Stimulated activated CD4-positive, alpha-beta T cell treated with anti-CD3 and anti-CD28 coated beads, Interleukin-2, amount 100 ng/mL, for 24 hours (primary cell): ENCODE measurements at places on chromosomes 2 and 18.

DNA sequence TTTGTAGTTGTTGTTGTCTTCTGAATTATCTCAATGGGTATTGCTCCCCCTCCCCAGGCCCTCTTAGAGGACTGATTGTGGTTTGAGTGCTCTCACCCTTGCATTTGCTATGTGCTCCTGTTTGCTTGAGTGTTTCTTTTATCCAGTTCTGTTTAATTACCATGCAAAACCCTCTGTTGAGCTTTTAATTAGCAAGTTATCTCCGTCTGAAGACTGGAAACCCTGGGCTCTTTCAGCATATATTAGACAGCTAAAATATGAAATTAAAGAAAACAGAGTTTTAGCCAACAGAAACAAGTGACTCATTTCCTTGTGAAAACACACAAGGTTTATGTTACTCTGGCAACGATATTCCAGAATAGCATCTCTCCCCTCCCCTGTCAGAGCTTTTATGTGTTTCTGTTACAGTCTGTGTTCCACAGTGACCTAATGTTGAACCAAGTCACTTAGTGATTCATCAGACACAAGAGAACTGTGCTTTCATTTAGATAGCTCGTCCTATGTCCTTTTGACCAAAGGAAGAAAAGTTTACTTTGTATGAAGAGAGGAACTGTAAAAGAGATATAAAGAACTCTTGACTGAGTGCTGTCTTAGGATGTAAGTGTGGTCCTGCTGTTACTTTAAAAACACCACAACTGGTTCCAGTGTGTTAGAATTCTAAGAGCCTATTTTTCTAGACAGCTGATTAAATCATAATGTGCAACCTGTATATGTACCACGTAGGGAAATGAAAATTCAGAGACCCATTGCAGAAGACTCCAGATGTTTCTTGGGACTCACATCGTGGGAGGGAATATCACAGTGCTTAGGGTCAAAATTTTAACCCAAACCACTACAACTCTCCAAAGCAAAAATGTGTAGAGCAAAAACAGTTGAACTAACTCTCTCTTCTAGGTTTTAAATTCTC, 172.8 kb upstream of the RBMS1 start:
- DNase-seq = no peak

GRCh38 chr18:48354746-48355260, 54.4 kb downstream of the ZBTB7C start:
- DNase-seq = no peak

DNA sequence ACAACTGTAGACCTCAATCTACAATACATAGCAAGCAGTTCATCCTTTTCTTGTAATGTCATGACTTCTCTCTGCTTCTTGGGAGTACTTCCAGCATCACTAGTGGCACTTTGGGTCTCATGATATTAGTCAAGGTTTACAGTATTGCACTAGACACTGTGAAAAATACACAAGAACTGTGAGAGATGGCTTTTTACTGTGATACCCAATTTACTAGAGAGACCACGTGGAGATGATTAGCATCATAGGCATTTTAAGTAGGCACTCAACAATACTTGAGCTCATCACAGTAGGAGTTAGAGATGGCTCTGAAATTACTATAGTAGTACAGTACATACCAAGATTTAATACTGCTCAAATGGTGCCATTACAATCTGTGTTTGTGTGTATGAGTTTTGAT, 112.8 kb upstream of the EML6 start:
- no peak for DNase-seq

GRCh38 chr2:181790716-181791649, 100.5 kb upstream of the ITPRID2 start:
- DNase-seq = no peak

GRCh38 chr2:96848264-96848663, 4.4 kb upstream of the ANKRD23 start:
- DNase-seq = no peak

DNA sequence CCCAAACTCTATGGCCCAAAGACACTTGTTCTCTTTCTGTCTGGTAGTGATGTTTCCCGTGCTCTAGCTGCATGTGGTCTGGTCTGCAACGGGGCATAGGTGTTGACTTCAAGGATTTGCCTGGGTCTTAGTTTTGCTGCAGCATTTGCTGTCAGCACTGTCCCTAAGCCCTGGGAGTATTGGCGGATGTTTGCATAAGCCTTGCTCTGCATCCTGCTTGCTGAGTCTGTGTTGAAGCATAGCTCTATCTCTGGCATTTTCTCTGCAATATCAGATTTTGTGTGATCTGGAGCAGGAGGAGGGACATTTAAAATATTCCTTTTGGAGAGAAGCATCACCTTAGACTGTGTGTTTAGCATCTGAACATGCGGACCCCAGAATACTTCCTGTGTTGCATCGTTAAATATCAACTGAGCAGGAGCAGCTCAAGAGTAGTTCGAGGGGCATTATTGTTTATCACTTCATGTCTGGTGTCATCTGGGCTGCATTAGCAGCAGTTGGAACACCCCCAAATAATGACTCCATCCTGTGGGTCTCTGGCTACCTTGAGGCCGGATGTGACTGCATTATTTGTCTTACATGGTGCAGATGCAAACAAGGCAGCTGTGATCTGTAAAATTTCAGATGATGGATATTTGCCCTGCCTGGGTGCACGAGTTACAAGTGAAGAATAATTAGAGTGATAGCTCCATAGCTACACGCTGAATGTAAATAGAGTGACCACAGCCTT, 231.7 kb downstream of the TRIB2 start:
- no peak for DNase-seq

DNA sequence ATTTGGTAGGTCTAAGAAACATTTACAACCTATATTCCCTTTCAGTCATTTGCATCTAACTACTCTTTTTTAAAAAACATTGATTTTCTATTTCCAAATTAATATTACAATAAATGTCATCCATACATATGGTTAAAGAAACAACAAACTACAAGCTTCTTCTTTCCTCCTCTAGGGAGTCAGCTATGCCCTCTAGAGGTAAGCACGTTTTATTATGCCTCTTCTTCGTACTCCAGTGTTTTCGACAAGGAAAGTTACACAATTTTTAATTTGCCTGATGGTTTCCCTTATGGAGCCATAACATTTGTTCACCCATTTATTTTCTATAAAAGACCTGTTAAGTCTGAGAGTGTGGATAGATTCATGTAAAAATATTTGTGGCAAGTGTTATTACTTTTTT, 183.4 kb upstream of the CDH7 start:
- no peak for DNase-seq

- no peak for DNase-seq
These were observed 335.0 kb downstream of the TGIF1 start for GRCh38 chr18:3784949-3785348.

- no peak for DNase-seq
These were observed 240.4 kb downstream of the MBD2 start for GRCh38 chr18:53984021-53984420.

DNA sequence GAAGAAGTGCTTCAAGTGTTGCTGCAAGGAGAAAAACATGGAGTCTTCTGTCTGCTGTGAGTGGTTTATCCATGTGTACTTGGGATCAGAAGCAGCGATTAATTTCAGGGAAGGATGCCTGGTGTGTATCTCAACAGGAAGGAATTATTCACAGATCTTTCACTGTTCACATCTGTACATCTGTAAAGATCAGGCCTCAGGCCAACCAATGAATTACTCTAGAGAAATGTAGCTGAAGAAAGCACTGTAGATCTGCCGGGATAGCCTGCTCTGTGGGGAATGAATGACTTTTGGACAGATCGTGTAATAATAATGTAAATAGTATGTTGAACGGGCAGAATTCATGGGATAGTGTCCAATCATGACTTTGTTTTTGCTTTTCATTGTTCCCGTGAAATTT, 54.0 kb upstream of the SPP2 start:
- DNase-seq = no peak

DNA sequence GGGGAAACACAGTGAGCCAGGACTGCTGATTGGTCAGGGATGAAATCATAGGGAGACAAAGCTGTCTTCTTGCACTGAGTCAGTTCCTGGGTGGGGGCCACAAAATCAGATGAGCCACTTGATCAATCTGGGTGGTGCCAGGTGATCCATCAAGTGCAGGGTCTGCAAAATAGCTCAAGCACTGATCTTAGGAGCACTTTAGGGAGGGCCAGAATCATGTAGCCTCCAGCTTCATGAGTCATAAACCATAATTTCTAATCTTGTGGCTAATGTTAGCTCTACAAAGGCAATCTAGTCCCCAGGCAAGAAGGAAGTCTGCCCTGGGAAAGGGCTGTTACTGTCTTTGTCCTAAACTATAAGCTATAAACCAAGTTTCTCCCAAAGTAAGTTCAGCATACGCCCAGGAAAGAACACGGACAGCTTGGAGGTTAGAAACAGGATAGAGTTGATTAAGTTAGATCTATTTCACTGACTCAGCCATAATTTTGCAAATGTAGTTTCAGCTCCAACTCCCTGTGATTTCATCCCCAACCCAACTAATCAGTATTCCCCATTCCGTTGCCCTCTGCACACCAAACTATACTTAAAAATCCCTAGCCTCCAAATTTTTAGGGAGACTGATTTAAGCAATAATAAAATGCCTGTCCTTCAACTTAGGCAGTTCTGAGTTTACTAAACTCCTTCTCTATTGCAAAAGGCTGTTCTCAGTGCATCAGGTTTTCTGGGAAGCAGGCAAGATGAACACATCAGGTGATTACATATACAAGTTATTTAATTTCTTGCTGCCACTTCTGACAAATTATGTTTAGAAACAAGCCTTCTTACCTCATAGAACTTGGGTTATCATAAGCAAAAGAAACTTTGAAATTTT, 226.9 kb upstream of the SPOPL start:
- no peak for DNase-seq

- no peak for DNase-seq
These were observed 224.1 kb upstream of the CCDC150 start for GRCh38 chr2:196415384-196415783.

- no peak for DNase-seq
These were observed 453.9 kb upstream of the FSIP2 start for GRCh38 chr2:185284696-185285095.

DNA sequence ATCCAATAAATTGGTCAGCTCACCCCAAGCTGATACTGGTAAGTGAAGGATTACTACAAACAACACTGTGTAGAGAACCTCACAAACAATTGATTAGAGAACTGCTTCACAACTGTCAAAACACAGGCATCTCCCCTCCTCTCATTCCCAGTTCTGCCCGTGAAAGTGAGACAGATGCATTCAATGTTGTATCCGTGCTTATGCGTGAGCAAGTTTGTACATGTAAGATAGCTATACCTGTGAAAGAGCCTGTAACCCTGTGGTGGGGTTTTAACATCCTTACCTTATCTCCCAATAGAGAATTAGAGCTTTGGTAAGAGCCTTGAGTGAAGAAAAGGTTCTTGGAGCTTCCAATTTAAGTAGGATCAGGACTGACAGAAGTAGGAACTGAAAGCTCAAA, 9.1 kb downstream of the MARCHF4 start:
- DNase-seq = no peak

DNA sequence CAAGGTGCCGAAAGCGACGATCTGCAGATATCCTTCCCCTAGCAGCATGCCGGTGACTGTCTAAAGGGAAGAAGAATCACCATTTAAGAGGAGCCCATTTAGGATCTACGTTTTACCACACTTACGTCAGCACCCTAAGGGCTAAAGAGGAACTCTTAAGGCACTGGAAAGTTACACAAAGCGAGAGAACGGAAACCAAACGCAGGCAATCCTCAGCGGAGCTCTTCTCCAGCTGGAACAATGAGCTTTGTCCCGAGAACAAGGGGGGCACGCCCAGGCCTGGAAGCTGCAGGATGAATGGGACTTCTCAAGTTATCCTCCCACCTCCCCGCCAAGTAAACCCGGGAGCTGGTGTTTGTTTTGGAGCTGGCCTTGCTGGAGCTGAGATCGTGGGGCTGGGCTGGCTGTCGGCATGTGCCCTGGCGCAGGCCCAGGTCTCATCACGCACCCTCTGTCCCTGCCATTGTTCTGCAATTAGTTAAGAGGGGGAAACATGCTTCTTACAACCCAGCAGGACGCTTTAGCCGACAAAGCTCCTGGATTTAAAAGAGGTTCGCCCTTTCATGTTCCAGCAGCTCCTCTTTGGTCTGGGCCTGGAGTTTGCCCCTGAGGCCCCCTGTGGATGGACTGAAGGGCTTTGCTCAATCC, 36.4 kb downstream of the PXDN start:
- DNase-seq = no peak

GRCh38 chr2:163687217-163687616, 48.6 kb downstream of the FIGN start:
- no peak for DNase-seq

GRCh38 chr2:207167099-207167923, 1.6 kb upstream of the KLF7 start:
- peak; percentile 36 for DNase-seq
